ENCODE measurements at places on chromosomes 2 and 18.
A peak's percentile ranks its signal among the peaks of the same experiment; 100 is the strongest.

- no peak for DNase-seq
Observed at GRCh38 chr2:110904116-110904778, 171.9 kb downstream of the ACOXL start.

DNA sequence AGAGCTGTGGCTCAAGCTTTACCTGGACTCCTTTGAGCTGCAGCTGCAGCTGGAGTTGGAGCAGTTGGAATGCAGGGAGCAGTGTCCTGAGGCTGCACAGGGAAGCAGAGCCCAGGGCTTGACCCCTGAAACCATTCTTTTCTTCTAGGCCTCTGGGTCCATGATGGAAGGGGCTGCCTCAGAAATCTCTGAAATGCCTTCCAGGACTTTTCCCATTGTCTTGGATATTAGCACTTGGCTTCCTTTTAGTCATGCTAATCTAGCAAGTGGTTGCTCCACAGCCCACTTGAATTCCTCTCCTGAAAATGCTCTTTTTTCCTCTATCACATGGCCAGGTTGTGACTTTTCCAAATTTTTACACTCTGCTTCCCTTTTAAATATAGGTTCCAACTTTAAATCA is 108.6 kb upstream of the RNF152 start:
- no peak for DNase-seq

- no peak for DNase-seq
Observed at GRCh38 chr2:71082402-71083252, 14.2 kb downstream of the NAGK start.

DNA sequence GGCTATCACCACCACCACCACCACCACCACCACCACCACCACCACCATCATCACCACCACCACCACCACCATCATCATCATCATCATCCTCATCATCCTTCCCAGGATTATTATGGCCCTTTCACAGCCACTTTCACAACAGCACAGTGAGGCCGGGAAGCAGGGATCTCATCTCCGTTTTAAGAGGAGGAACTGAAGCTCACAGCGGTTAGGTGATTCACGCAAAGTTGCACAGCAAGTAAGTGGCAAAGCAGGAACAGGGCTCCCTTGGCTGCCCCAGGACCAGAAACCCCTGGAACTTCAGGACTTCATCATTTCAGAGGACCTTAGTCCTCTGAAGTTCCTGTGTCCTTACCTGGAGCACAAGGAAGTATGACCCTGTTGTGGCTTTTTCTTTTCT is 26.8 kb downstream of the MRPL35 start:
- peak; percentile 18 for DNase-seq

- DNase-seq = no peak
Observed at GRCh38 chr2:31249009-31249690, 15.2 kb downstream of the EHD3 start.

GRCh38 chr18:21483051-21483450 is 117.5 kb downstream of the ESCO1 start:
- DNase-seq = no peak

DNA sequence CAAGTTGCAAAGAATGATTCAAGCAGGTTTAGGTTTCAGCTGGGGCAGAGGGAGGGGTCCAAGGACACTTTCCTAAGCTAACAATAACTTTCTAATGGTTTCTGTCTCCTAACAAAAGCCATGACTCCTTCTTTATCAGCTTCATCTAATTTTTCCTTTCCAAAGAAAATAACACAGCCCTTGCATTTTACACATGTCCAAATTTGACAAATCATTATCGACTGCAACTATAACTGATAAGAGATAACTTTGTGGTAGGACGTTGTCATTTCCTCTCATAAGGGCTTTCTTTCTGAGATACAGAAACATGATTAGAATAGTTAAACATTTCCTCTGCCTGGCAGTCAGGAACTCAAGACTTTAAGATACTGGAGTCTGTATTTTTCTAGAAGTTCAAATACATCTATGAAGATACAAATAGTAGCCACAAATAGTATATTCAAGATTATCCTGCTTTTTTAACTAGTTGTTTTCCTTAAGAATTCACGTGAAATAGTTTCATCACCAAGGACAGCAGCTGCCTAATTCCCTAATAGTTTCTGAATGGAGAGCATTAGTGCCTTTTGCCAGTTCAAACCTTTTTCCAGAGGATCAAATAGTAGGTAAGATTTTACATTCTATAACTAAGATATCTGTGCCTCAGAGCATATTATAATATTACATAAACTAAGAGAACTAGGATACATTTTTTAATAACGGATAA is 263.2 kb downstream of the EXOC6B start:
- DNase-seq = no peak

DNA sequence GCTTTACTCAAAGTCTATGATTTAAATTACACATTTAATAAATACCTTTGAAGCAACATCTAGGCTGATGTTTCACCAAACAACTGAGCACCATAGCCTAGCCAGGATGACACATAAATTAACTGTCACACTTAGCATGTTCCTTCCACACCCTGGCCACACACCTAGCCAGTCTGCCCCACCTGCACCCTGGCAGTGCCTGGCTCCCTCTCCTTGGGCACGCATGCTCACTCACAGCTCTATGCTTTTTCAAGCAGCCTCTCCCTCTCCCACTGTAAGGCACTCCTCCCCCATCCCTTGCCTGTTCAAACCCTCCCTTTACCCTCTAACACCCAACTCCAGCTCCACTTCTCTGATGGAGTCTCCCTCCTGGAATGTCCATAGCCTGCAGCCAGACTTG is 357.6 kb upstream of the KLHL29 start:
- no peak for DNase-seq

DNA sequence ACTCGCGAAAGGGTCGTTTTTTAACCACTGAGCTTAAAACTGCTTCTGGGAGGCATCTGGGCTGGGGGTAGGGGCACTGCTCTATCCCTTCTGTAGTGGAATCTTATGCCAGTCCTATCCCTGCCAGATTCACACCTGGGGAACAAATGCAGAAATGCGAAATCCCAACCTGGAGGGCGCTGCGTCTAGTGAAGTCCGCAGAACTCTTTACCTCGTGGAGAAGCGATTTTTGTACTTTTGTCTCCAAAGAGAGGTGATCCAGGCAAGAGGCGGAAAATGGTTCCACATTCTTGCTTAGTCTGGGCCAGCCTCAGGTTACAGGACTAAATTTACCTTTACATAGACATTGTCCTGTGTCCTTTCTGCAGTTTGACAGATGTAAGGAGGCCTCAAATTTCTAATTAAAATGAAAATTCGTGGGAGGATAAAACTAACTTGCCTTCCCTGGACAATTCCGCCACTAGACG is 10.4 kb downstream of the TBR1 start:
- DNase-seq = no peak

DNA sequence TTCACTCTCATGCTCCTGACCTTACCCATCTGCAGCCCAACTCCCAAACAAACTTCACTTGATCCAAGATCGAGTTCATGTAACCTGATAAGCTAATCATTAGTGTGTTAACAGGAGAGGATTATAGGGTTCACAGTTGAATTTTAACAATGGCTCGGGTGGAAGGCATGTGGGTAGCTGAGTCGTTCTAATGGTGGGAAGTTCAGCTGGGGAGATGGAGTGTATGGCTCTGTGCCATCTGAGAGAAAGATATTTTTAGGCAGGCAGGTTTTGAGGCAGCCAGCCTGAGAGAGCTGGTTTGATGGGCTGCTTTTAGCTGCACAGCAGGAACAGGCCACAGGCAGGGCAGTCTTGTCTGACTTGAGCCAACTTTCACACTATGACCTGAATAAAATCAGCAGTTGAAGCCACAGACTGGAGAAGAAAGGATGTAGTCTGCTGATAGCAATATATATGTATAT is 17.7 kb upstream of the NFE2L2 start:
- DNase-seq = no peak

GRCh38 chr2:223697316-223697891 is 95.2 kb upstream of the SCG2 start:
- no peak for DNase-seq

DNA sequence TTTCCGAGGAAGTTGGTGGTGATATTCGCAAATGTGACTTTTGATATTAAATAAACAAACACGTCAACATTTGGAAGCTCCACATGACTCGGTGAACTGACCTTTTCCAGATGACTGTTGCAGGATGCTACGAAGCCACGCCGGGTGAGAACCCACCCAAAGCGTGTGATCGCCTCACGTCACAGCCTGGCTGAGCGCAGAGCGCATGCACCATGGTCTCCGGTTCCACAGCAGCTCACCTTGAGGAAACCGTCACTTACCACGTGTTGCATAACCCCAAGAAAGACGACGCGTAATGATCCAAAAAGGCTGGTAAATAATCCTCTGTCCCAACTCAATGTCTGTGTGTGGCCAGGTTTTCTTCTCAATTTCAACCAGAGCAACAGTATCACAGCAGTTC is 64.5 kb upstream of the CTDP1 start:
- DNase-seq = no peak

DNA sequence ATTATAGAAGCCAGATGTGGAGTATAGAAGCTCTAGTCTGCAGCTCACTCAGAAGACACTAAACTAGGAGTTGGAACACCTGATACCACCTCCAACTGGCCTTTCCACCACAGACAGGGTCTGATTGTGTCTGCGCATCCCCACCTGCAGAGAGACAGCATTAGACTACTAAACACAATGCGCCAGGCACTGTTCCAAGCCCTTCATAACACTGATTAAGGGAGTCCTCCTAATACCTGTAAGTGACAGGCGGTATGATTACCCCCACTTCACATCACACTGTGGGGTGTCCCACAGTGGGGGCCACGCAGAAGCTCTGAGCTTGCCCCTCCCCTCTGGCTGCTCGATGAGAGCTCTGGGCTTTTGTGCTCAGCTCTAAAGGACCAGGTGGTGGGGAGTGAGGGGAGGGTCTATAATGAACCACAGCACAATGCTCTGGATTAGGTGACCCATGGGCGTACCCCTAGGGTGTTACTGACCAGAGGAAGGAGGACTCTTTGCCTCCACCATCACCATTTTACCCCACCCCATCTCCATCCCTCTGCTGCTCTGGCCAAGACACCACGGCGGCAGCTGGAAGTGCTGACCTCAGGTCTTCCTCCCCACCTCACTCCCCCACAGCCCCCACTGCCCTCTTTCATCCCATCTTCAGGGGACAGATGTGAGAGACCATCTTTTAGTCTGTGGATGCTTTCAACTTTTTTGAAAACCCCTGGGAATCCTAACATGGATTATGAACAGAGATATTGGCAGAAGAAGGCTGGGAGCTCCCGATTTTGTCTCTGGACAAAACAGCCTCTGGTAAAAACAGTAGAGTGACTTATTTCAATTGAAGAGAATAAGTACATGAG is 145.1 kb downstream of the GFPT1 start:
- no peak for DNase-seq

DNA sequence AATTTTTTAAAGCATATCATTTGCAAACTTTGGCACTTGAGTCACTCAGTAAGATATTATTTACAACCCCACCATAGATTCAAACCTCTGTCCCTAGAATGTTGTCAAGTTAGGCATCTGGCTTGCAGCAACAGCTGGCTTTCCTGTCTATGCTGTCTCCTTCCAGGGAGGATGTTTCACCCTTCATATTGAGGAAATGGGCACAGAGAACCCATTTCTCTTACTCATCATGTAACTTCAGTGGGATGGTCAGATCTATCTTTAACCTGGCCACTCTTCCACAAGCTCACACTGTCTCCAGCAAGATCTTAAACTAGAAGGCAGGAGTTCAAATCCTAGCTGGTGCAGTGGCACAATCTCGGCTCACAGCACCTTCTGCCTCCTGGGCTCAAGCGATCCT is 15.8 kb downstream of the LCT start:
- no peak for DNase-seq

DNA sequence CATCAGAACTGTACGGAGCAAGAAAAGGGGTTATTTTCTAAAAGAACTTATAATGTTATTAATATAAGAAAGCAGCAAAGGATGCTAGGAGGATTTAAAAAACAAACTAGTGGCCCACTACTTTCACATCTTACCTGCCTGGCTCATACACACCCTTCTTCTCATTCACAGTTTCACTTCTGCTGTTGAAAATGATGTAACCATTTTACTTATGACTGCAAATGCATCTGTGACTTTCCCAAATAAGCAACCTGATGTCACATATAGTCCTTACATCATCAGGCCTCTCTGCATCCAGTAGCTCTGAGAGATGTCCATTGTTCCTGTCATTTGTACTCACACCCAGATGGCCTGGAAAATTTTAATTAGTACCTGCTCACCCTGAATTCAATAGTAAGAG is 101.8 kb upstream of the MYO3B start:
- no peak for DNase-seq

DNA sequence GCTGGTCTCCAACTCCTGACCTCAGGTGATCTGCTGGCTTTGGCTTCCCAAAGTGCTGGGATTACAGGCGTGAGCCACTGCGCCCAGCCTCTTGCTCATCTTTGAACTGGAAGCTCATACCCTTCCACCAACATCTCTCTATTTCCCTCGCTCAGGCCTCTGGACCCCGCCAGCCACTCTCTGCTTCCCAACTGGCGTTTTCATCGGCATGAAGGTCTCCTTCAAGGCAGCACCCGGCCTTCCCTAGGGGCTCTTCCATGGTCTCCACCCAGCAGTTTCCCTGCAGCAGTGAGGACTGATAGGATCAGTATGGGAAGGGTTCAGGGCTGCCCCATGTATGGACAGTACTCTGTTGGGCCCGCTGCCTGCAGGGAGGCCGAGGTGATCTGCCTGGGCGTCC is 65.8 kb upstream of the HS6ST1 start:
- DNase-seq = no peak

DNA sequence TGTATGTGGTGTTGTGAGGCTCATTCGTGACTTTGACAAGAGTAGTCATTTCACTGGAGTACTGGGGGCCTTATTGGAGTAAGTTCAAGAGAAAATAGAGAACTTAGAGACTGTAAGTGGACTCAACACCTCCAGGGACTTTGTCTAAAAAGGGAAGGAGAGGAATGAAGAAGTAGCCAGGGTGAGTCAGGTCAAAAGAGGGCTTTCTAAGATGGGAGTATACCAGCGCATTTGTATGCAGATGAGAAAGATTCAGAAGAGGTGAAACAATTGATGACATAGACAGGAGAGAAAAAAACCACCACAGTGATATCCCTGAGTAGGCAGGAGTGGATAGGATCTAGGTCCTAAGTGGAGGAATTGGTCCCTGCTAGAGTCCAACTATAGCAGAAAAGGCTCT is 246.8 kb downstream of the IKZF2 start:
- no peak for DNase-seq

GRCh38 chr2:86074256-86074655 is 31.4 kb downstream of the POLR1A start:
- DNase-seq = no peak

Data from CD8-positive, alpha-beta T cell (primary cell).